GM12892 (cell line): ENCODE measurements at places on chromosomes 16 and 17.

DNA sequence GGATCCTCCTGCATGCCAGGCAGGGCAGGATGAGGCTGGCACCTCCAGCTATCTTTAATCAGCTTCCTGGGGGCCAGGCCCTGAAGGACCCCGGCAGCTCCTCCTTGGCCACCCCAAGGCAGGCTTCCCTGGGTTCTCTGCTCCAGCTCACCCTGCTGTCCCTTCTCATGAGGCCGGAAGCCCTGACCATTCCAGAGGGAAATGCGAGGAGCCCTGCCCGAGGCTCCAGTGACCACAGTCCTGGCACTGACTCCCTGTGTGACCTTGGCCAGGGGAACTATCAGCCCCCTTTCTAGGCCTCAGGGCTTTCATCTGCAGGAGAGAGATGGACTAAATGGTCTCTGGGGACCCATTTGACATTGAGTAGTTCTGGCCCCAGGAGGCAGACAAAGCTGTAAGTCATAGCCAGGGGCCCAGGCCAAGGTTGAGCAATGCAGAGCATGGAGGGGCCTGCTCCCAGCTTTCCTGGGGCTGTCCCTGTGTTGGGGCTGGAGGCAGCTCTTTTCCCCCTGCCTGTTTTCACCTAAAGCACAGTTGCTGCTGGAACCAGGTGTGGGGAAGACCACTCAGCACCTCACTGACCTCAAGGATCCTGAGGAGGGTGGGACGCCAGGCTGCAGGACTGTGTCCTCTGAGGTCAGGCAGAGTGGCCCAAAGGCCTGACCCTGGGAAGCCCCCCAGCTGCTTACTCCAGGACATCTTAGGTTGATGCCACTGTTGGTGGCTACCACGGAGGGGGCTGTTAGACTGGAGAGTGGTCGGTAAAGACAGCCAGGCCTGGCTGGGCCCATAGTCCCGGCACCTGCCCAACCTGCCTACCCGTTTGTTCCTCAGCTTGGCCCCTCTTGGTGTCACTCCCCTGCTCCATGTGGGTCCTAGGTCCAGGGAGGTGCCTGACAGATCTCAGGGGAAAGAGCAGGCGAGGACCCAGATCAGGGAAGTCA, 8.1 kb downstream of the KCNH6 start:
- no peak for DNase-seq

DNA sequence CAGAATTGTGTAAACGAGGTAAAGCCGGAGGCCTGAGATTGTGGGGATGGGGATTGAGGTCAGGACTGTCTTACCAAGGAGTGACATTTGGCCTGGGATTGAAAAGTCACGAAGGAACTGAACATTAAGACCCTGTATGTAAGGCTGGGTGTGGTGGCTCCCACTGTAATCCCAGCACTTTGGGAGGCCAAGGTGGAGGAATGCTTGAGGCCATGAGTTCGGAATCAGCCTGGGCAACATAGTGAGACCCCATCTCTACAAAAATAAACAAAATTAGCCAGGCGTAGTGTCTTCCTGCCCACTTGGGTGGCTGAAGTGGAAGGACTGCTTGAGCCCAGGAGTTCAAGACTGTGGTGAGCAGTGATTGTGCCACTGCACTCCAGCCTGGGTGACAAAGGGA, 75.5 kb downstream of the JPH3 start:
- DNase-seq: no peak

- DNase-seq: no peak
Observed at GRCh38 chr16:30184891-30185682, 1.7 kb downstream of the CORO1A start.

GRCh38 chr16:80105160-80105559, 435.6 kb upstream of the DYNLRB2 start:
- DNase-seq: no peak

GRCh38 chr17:14760212-14760611, 459.3 kb downstream of the HS3ST3B1 start:
- DNase-seq: no peak
